Activated naive CD4-positive, alpha-beta T cell (primary cell): ENCODE measurements at places on chromosomes 2 and 18.

GRCh38 chr2:27958711-27959378, 68.3 kb downstream of the BABAM2 start:
- no peak for DNase-seq

- DNase-seq = no peak
These were observed 65.9 kb downstream of the XDH start for GRCh38 chr2:31348618-31349017.

DNA sequence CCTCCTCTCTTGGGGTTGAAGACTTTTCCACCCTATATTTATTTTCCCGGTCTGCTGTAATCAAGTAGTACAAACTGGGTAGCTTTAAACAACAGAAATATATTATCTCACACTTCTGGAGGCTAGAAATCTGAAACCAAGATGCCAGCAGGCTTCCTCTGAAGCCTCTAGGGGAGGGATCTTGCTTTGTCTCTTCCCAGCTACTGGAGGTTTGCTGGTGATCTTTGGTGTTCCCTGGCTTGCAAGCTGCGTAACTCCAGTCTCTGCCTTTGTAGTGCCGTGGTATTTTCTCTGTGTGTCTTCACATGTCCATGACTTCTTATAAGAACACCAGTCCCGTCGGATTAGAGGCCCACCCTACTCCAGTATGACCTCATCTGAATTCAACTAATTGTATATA, 44.4 kb downstream of the MYO3B start:
- DNase-seq = no peak

GRCh38 chr18:53153800-53154199, 813.8 kb downstream of the DCC start:
- no peak for DNase-seq

DNA sequence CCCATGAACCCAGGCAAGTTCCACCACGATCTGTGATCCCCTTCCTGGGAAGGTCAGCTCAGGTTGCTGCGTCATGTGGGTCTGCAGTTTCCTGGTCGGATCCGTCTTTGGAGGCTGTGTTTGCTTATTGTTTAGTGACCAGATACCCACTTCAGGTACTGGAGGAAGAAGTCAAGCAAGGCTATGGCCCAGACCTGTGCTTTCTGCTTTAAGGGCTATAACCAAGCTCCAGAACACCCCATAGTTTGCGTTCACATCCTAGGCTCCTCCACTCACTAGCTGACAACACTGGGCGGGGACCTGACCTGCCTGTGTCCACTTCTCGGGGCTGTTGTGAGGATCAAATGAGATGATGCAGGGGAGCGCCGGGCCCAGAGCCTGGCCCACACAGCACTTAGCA, 44.0 kb downstream of the MAL start:
- DNase-seq = no peak

GRCh38 chr18:66196805-66197204, 407.1 kb downstream of the CDH19 start:
- no peak for DNase-seq
